NCI-H510A (cell line): ENCODE measurements at places on chromosomes 6 and 20.

- no peak for DNase-seq
Measured at GRCh38 chr20:22629927-22630326, 45.6 kb upstream of the FOXA2 start.

DNA sequence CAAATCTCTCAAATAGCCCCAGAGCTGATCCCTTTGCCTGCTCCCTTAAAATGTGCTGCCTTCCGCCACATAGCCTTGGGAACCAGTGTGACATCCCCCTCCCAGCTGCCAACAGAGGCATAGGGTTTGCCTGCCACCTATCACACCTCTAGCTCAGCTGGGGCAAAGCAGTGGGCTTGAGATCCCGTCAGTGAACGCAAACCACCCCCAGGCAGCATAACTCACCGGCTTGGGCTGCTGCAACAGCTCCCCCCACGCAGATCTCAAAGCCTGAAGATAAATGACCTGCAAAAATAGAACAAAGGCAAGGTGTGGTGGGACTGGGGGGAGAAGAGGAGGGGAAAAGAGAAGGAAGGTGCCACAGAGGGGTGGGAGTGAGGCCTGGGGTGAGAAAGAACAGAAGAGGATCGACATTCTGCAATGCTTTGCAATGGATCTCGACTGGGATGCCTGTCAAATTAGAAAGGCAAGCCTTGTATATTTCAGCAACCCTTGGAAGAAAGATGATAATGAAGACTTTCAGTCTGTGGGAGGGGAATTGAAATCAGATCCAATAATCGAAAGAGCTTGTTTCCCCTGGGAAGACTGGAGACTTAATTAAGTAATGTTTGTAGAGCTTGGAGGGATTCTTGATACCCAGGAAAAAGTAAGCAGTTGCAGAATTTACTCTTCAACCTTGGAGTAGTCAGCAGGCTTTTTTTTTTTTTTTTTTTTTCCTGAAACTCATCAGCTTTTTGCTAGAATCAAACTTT, 1.3 kb downstream of the PDYN start:
- no peak for DNase-seq

GRCh38 chr20:25005220-25005619, 12.7 kb upstream of the APMAP start:
- DNase-seq = no peak

GRCh38 chr6:79544299-79544927, 7.2 kb upstream of the LCA5 start:
- no peak for DNase-seq

GRCh38 chr6:6826095-6826901, 237.8 kb downstream of the LY86 start:
- DNase-seq = peak; percentile 34

GRCh38 chr6:141482796-141483597, 649.7 kb upstream of the GJE1 start:
- no peak for DNase-seq

DNA sequence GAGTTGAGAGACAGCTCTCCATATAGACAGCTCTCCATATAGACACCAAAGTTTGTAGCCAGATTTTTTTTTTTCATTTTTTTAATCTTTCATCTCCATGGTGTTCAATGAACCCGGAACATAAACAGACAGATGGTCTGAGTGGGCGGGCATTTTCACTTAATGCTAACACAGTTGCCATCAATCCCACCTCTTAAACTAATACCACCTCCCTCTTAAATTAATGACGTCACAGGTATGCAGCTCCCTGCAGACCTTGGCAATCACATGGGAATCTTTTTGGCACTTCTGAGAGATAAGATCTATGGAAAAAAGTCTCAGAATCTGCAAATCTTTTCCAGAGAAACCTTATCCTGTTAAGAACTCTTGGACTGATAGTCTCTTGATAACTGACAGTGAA, 43.2 kb downstream of the PFDN4 start:
- DNase-seq = no peak

DNA sequence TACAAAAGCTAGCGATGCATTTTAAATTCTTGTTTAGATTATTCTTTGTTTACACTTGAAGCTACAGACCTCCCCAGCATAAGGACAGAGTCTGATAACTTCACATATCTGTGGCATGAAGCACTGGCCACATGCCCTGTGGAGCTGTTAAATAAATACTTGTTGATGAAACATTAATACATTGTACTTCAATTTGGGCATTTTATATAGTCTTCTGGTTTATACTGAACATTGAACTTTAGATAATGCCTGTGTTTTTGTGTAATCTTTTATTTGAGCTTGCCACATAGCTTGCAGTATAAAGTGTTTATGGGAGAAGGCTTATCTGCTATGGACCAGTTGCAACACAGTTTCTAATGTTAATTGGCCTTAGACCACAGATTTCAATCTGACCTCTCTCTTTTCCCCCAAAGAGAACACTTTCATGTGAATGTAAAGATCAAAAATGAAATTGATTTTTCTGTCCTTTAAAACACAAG, 48.2 kb downstream of the FRK start:
- no peak for DNase-seq

DNA sequence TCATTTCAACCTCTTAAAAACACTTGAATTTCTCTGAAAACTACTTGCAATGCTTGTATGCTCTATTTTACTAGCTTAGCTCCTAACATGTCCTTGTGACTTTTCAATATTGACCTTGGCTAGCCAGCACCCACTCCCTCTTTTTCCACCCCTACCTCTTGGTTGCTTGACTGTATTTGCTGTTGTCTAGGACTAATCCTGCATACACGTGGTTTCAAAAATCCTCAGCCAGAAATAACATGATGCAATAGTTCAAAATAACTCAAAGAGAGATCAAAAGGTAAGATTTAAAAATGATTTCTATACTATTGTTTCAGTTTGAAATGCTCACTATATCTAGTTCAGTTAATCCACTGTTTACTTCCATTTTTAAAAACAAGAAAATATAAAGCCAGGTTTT, 102.3 kb upstream of the TBX18 start:
- no peak for DNase-seq

DNA sequence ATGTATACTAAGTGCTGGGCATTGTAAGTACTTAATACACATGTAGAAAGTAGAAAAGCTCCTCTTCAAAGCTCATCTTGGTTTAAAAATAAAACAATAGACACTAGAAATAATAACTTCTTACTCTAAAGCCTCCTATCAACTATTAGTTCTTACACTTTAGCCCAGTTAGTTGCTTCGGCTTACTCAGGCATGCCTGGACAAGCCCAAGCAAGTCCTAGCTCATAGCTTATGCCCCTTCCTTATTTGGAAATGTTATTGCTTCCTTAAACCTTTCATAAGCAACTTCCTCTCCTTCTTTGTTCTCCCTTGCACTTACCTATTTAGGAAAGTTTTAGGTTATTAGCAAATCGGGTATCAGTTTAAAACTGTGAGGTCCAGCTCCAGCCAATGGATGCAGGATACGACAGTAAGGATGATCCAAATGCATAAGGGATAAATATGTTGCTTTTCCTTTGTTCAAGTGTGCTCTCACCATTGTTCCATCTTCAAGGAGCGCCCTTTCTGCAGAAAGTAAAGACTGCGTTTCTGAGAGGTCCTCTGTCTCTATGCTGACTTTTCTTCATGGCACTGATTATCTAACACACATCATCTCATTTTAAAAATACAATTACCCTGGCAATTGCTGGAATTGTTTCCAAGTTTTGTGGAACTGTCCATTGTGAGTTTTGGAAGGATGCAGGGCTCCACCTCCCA, 12.3 kb downstream of the TMEM30A start:
- no peak for DNase-seq

DNA sequence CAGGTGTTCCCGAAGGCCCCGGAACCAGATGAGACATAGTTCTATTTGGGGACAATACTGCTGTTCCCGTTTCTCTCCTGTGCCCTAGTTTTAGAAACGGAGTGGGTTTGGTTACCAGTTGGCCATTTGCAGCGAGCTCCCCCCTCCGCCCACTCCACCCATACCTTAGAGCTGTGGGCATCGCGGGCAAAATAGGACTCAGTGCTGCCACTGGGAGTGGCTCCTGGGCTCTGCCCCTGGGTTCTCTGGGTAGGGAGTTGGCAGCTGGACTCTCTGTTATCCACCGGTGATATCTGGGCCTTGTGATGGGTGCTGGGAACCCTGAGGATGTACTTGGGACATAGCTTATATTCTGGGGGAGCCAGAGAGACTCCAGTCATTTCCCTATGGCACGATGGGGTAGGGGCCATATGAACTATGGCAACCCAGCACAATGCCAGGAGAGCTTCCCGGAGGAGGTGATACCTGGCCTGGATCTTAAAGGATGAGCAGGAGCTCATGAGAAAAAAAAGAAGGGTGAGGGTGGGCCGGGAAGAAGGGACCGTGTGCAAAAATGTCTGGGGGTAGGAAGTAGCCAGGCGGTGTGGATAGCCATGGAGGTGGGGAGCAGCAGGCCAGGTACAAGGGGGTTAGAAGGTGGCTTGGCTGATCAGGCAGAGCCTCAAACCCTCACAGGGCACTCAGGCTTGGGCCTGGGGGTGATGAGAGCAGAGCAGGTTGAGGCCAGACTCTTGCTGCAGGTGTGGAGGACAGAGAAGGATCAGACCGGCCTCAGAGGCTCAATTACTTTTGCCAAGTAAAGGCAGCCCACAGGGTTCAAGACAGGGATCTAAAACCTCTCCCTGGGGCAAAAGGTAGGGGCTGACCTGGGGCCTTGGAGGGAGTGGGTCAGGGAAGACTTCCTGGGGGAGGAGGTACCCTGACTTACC, 9.6 kb downstream of the SRC start:
- DNase-seq = no peak

DNA sequence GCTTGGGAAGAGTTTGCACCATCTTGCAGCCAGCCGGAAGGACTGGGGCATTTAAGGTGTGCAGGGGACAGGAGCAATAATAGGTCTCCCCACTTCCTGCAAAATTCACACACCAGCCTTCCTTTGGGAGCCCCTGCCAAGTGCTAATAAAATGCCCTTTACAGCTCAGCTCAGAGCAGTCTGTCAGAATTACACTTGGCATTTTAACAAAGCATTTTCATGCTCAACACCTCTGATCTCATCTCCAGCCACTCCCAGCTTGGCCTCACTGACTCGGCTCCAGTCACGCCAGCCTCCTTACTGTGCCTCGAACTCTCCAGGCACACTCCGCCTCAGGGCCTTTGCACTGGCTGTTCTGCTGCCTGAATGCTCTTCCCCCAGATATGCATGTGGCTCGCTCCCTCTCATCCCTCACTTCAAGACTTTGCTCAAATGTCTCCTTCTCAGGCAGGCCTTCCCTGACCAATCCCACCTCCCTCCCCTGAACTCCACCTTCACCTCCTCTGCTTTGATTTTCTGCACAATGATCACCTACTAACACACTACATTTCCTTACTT, 43.7 kb downstream of the GRM4 start:
- DNase-seq = no peak

DNA sequence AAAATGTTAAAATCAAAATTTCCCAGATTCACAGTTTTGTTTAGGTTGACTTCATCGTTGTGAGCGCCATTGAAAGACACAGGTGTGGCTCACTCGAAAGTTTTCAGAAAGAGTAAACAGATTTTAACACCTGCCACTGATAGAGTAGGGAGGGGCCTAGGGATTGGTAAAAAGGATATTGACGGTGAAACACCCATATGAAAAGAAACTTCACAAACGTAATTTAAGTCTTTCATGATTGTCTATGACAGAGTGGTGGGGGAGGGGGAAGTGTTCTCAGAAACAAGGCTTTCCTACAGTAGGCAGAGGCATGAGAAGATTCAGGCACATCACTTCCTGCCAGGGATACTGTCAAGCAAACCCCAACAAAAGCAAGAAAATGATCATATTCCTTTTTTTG, 101.4 kb downstream of the PERP start:
- no peak for DNase-seq

- no peak for DNase-seq
Measured at GRCh38 chr20:5596401-5597193, 153.6 kb upstream of the SHLD1 start.

GRCh38 chr6:162736961-162737360, 9.2 kb downstream of the PACRG start:
- no peak for DNase-seq
